ENCODE measurements at places on chromosomes 12 and 14. TPM values are rescaled to one million over a fixed set of nuclear protein-coding genes. Genes with fewer than 3 reads are reported as not detected.

Gene MUCL1
- total RNA-seq = not detected

DNA sequence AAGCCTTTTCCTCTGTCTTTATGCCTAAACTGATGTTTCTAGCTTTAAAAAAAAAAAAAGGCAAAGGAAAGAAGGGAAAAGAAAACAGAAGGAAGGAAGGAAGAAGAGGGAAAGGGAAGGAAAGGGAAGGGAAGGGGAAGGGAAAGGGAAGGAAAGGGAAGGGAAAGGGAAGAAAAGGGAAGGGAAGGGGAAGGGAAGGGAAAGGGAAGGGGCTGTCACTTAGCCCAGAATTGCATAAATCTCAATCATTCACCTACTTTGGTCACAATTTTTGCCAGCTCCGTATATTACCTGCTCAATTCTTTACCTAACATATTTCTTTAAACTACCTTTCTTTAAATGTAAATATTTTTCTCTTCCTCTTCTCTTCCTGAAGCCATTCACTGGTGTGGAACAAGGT, 26.8 kb downstream of the CIT start:
- no peak for DNase-seq

Gene GPX2
- not detected for total RNA-seq

DNA sequence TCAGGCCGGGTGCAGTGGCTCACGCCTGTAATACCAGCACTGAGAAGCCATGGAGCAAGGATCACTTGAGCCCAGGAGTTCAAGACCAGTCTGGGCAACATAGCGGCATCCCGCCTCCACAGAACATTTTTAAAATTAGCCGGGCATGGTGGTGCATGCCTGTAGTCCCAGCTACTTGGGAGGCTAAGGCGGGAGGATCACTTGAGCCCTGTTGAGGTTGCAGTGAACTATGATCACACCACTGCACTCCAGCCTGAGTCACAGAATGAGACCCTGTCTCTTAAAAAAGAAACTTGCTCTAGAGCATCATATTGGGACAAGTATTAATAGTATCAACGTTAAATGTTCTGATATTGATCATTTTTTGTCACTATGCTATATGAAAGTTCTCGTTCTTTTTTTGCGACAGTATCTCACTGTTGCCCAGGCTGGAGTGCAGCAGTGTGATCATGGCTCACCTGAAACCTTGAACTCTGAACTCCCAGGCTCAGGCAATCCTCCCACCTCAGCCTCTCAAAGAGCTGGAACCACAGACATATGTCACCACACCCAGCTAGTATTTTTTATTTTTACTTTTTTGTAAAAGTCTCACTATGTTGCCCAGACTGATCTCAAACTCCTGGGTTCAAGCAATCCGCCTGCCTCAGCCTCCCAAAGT, 47.7 kb downstream of the CCDC85C start:
- no peak for DNase-seq

Gene TUNAR
- 0.18 TPM for total RNA-seq

DNA sequence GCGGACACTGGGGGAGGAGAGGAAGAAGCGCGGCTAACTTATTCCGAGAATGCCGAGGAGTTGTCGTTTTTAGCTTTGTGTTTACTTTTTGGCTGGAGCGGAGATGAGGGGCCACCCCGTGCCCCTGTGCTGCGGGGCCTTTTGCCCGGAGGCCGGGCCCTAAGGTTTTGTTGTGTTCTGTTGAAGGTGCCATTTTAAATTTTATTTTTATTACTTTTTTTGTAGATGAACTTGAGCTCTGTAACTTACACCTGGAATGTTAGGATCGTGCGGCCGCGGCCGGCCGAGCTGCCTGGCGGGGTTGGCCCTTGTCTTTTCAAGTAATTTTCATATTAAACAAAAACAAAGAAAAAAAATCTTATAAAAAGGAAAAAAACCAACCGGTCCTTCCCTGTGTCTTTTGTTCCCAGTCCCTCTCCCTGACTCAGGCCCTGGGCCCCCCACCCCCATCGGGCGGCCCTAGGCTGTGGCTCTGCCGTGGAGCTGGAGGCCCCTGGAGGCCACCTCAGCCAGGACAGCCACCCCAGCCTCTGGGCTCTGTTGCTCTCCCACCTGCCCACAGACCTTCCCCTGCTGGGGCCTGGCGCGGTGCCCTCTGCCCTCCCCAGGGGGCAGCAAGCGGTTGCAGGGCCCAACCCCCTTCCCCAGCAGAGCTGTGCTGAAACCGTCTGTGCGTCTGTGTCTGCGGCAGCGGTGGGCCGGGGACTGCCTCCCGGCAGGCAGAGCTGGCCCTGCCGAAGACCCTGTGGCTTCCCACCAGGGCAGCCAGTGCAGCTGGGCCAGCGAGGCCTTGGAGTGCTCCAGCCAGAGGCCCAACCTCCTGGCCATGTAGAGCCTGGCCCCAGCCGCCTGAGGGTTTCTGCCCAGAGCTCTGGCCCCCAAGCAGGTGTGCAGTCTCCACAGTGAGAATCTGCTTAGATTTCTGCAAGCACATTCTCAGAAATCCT, 4.0 kb upstream of the CRIP2 start:
- DNase-seq = no peak

- DNase-seq = no peak
Observed at GRCh38 chr14:104522926-104523545, 56.5 kb upstream of the C14orf180 start.

Gene HOXC13
- 0.04 TPM for total RNA-seq

Gene PDE3A
- 11.3 TPM for total RNA-seq

Measured in muscle of leg (tissue), 16 donors.